Peyer's patch (tissue), 4 donors: ENCODE measurements at places on chromosomes 13 and 19. TPM values are rescaled to one million over a fixed set of nuclear protein-coding genes. Genes with fewer than 3 reads are reported as not detected.

The SHANK1 gene
- total RNA-seq, result not detected

The UPK1A gene
- total RNA-seq, result not detected

The DCT gene
- not detected for total RNA-seq

The FPR3 gene
- total RNA-seq, result 3.3 TPM

The RXFP2 gene
- total RNA-seq, result not detected

The ICAM5 gene
- not detected for total RNA-seq

The B9D2 gene
- 6.8 TPM for total RNA-seq

The KLK15 gene
- total RNA-seq, result not detected

The C19orf81 gene
- total RNA-seq, result not detected

The CACNG8 gene
- not detected for total RNA-seq

The CYP2A7 gene
- not detected for total RNA-seq

The LILRB2 gene
- total RNA-seq, result 0.76 TPM

The PRSS57 gene
- total RNA-seq, result not detected

The CCDC122 gene
- total RNA-seq, result 6.7 TPM

The RAB11B gene
- 76.2 TPM for total RNA-seq

The OR7C1 gene
- total RNA-seq, result not detected

The EML2 gene
- total RNA-seq, result 17.5 TPM

The HSPB6 gene
- 9.3 TPM for total RNA-seq

The ZSCAN4 gene
- total RNA-seq, result not detected

The FFAR1 gene
- total RNA-seq, result 0.66 TPM

The ACER1 gene
- not detected for total RNA-seq

The NTN5 gene
- total RNA-seq, result 6.8 TPM

The GRIN2D gene
- total RNA-seq, result 0.27 TPM
